ENCODE measurements at places on chromosomes 12 and 14. TPM values are rescaled to one million over a fixed set of nuclear protein-coding genes. Genes with fewer than 3 reads are reported as not detected.

The OR11H7 gene
- not detected for total RNA-seq

GRCh38 chr14:76933515-76933914, 95.0 kb downstream of the IRF2BPL start:
- no peak for DNase-seq

DNA sequence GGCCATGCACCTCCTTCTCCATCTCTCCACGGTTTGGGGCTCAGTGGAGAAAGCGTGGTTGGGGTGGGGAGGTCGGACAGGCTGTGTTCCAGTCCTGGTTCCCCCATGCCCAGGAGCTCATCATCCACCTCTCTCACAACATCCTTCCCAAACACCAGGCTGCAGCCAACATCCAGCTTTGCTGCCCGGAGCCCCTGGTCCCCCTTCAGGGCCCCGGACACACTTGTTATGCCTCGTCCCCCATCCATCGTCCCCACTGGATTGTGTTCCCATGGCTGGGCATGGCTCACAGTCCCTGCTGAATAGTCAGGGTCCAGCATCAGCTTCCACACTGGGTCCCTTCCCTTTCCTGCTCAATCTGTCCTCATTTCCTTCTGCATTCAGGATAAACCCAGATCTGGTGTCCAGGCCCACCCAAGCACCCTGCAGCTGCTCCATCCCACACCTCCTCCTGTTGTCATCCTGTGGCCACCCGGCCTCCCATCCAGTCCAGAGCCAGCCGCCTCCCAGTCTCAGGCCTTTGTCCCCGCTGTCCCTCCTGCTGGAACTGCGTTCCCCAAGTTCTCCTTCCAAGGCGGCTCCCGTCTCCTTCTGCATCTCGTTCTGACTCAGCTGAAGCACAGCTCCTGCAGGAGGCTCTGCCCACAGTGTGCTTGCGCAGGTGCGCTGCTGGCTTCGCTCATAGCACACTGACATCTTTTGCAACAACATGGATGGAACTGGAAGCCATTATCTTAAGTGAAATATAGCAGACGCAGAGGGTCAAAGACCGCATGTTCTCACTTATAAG, 211.4 kb upstream of the RTL1 start:
- DNase-seq: no peak

The FGF6 gene
- not detected for total RNA-seq

GRCh38 chr12:71694099-71694820, 8.4 kb downstream of the TMEM19 start:
- DNase-seq: no peak

DNA sequence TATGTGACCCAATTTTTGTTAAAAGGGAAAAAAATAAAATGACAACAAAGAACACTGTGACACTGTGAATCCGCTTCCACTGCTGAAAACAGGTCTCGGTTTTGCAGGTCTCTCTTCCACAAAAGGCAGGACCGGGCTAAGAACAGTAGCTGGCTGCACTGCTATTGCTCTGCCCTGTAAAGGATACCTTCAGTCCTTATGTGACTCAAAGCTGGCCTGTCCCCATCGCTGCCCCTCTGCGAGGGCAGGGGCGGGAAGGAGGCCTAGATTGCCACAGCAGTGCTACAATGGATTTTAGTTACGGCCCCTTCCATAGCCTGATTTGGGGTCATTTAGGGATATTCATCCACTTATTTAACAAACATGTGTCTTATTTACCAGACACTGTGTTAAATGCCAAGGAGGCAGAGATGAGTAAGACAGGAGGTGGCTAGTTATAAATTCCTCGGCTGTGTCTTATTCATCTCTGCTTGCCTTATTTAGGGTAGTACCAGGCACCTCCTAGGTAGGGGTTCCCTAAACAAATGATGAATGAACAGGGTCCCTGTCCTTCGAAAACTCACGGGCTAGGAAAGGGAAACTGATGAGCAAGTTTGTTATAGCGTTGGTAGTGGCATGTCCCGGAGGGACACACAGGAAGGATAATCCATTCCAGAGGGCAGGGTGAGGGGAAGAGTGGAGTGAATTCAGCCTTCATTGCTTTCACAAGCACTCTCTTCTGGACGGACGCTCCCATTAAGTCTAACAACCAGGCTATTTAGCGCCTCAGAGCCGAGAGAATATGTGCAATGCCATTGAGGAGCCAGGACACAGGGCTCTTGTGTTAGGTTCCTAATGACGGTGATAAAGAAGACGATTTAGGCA, 73.3 kb downstream of the EID3 start:
- DNase-seq: no peak

DNA sequence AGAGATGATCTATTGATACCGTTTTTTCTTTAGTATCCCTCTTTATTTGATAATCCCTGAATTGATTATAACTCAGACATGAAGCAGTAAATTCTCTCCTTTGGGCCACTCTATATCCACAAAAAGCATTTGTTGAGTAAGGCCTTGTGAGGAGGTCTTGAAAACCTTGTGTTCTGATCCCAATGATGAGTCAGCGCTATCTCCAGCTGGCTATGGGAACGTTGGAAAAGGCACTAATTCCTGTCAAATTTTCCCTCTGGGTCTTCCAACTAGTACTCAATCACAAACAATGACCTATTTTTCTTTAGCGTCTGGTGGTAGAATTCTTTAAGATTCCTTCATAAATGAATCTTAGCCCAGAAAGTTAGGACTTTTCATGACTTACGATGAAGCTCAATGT, 168.4 kb upstream of the LRIG3 start:
- DNase-seq: no peak

- DNase-seq: no peak
Measured at GRCh38 chr12:6140651-6141447, 16.4 kb upstream of the VWF start.

The CCDC196 gene
- total RNA-seq: not detected

GRCh38 chr14:58824796-58825195, 187.0 kb downstream of the DACT1 start:
- DNase-seq: no peak

DNA sequence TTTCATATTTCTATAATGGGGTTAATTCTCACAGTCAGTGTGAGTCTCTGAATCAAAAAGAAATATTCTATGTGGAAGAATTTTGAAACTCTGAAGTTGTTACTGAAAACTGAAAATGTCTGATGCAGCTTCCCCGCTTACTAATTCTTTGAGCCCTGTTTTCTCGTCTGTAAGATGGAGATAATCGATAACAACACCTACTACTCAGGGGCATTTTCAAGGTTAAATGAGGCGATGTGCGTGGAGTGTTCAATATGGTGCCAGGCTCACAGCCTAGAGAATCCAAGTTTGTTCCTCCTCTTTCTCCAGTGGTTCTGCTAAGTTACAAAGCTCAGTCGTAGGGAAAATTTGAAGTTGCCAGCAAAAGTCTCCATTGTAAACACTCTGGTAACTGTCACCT, 391.4 kb downstream of the FUT8 start:
- no peak for DNase-seq

DNA sequence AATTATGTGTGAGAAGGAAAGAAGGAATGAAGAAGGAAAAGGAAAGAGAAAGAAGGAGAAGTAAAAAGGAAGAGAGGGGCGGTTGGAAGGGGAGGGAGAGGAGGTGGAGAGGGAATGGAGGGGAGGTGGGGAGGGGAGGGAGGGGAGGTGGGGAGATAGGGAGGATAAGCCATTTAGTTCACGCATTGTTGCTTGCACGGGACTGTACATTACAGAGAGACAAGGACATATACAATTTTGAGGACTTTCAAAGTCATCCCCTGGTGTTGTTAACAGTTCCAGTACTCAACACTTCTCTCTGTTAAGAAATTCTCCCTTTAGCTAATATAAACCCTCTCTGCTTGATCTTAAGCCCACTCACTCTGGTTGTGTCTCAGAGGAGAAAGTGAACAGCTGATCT, 312.5 kb downstream of the GRIN2B start:
- DNase-seq: no peak

The MARK3 gene
- 153 TPM for total RNA-seq

The SLC10A1 gene
- total RNA-seq: not detected

The NFE2 gene
- total RNA-seq: 1.3 TPM

DNA sequence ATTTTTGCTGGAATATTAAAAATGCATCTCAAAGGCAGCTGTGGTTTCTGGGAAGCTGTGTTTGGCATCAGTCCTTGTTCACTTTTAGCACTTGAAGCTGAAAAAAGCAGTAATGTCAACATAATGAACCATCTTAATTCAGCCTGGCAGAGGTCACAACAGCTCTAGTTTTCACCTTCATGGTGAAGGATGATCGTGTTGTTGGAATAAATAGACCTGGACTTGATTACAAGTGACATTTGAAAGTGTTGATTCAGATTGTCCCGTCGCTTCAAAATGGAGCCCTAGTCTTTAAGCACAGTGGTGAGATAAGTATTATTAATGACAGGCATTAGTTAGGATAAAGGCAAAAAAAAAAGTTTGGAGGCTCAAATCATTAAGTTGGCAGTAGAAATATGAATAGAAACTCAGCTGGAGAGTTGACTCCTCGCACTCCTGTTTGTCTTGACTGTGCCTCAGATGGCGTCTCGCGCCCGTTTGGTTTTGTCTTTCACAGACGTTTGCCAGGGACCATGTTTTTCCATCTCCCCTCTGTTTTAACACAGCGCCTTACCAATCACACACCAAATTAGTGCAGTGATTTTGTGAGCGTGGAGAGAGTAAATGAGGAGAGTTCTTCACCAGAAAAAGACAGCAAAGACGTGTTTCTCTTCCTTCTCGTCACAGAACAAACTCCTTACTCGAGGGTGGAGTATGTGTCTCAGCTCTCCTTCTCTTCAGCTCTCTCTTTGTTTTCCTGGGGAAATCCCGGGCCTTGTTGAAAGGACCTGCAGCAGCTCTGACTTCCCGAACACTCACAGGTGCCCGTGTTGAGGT, 53.4 kb upstream of the MMP17 start:
- no peak for DNase-seq

DNA sequence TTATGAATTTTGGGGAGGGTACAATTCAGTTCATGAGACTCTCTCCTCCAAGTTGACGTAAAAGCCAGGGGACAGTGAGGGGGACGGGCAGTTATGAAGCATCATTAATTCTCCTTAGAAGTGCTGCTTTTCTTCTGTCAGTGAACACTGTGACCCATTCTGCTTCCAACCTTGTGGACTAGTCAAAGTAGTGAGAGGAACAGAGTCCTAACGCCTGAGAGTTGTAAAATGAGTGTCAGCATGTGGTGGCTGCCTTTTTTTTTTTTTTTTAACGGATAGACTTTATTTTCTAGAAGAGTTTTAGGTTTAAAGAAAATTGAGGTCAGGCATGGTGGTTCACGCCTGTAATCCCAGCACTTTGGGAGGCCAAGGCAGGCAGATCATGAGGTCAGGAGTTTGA, 15.5 kb downstream of the RESF1 start:
- DNase-seq: no peak

DNA sequence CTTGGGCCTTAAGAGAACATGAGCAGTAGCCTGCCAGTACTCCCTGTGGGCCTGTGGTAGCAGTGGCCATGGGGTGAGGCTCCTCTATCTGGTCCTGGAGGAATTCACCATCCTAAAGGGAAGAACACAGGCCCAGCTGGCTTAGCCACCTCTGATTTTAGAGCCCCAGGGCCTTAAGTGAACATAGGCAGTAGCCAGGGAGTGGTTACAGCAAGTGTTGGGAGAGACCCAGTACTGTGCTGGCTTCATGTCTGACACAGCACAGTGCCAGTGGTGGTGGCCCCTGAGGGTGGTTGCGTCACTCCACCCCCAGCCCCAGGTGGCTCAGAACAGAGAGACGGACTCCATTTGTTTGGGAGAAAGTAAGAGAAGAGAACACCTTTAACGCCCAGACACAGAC, 105.1 kb downstream of the TXNDC16 start:
- DNase-seq: no peak

The PTPRR gene
- total RNA-seq: 8.1 TPM

GRCh38 chr14:55005071-55005470, 21.8 kb downstream of the WDHD1 start:
- DNase-seq: no peak

The PTHLH gene
- total RNA-seq: not detected

The SLC17A8 gene
- 8.8 TPM for total RNA-seq

DNA sequence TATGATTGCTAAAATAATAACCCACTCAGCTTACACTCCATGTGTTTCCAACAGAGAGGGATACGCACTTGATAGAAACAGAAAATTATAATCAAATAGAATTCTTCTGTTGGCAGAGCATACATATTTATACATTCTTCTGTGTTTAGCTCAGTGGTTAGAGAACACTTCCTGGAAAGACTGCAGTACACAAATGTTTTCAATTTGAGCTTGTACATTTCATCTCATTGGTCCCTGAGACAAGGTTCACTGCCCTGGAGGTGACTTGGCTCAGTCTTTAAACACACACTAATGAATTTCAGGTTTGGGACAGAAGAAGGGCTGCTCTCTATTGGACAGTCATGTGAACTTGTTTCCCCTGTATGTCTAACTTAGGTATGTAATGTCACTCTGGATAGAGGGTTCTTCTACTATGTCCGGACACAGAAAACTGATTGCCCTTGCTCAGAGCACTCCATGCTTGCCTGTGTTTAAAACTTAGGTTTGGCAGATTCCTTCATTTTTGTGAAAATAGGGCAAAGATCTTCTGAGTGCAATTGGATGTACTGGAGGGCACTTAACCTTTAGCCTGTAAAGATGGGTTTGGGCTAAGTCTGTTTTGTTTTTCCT, 22.9 kb downstream of the PROX2 start:
- DNase-seq: no peak

DNA sequence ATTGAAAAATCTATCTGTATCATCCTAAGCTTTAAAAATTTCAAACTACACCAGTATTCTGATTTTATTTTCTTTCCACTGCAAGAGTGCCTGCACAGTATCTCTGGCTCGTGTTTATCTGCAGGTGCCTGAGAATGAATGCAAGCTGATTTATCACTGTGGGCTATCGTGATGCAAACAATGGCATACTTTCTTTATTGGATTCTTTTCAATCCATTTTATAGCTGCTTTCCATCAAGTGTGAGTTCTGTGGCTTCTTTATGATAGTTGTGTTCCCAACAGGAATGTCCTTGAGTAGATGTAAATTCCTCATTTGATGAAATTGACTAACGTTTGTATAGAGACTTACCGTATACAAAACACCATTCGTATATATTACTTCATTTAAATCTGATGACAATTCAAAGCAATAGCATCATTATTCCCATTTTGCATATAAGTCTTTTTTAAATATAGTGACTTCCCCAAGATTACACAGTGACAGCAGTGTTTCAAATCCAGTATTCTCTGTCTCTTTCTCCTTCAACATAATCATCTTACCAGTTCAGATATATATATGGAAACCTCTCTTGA, 160.3 kb upstream of the ABCD2 start:
- DNase-seq: no peak

DNA sequence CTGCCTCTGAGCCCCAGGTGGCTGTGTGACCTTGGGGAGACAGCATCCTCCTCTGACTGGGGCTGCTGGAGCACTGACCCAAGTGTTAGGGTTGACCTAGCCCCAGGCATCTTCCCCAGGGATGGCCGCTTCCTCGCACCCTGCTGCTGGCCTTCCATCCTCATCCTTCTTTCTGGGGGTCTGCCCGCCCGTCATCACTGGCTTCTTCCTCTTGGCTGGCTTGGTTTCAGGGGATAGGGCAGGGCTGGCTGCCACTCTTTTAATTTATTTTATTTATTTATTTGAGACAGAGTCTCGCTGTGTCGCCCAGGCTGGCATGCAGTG, 3.5 kb downstream of the TEDC1 start:
- no peak for DNase-seq

All from cerebellum (tissue), 4 donors.